ENCODE measurements at places on chromosomes 16 and 17.

GRCh38 chr17:34652021-34652555 lies 72.7 kb downstream of the TMEM132E start:
- no peak for DNase-seq

DNA sequence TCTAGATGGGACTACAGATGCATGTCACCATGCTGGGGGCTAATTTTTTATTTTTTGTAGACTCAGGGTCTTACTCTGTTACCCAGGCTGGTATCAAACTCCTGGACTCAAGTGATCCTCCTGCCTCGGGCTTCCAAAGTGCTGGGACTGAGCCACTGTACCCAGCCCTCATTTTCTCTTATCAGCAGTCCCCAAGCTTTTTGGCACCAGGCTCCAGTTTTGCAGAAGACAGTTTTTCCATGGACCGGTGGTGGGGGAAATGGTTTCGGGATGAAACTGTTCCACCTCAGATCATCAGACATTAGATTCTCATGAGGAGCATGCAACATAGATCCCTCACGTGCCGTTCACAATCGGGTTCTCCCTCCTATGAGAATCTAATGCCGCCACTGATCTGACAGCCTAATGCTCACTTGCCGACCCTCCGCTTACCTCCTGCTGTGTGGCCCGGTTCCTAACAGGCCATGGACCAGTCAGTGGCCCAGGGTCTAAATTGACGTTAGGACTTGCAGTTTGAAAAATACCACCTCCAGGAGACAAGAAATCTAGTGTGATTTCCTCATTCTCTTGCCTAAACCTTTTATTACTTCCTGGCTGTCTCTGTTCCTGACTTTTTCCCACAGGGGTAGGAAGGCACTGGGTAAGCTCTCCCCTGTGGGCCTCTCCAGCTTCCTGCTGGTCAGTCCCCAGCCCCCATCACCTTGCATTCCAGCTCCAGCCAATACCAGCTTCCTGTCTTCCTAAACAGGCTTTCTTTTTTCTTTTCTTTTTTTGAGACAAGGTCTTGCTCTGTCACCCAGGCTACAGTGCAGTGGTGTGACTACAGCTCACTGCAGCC lies 9.3 kb upstream of the CNP start:
- DNase-seq, result no peak

DNA sequence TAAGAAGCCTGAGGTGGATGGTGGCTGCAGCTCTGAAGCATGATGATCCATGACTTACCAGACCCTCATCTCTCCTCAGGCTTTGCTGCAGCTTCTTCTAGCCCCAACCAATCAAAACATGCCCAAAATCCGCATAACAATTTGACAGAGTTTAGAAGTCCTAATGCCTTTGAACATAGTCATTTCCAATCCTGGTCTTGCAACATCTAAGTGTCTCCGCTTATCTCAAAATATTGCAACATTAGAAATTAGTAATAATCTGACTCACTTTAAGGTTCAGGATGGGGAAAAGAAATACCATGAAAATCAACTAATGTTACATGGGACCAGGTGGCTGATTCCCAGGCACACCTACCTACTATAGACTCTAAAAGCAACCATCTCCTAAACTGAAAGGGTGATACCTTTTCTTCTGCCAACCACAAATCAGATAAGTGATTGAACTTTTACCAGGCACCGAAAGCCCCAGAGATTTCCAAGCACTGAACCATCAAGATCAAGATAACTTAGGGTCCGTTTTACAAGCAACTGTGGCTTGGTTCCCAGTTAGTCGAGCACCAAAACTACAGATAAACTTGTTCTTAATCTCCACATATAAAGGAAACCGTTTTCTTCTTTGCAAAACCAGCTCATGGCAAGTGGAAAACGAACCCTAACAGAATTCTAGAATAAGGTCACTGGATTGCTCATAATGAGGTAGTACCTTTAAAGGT lies 14.0 kb downstream of the ERN1 start:
- no peak for DNase-seq

DNA sequence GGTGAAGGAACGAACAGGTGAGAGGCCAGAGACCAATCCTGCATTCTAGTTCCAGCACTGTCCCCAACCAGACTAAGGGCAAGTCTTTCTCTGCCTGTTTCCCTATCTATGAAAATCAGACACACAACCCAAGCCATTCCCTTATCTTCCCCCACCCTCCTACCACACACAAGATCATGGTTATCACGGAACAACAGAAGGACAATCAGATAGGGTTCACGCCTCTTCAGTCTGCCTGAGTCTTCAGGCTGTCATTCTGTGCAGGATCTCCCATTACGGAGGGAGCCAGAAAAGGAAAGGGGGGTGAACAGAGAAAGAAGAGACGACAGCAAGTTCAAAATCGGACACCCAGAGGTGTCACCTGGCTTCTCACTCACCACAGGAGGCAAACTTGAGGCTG lies 11.1 kb downstream of the TLE7 start:
- DNase-seq, result no peak

DNA sequence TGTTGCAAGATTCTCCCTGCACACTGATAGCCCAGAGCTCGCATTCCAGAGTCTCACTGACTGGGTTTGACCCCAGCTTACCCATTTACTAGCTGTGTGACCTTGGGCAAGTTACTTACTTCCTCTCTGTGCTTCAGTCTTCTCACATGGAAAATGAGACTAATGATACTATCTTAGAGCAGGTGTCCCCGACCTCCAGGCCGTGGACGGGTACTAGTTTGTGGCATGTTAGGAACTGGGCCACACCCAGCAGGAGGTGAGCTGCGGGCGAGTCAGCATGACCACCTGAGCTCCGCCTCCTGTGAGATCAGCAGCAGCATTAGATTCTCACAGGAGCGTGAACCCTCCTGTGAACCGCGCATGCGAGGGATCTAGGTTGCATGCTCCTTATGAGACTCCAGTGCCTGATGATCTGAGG lies 15.8 kb downstream of the ANKFY1 start:
- DNase-seq, result no peak

DNA sequence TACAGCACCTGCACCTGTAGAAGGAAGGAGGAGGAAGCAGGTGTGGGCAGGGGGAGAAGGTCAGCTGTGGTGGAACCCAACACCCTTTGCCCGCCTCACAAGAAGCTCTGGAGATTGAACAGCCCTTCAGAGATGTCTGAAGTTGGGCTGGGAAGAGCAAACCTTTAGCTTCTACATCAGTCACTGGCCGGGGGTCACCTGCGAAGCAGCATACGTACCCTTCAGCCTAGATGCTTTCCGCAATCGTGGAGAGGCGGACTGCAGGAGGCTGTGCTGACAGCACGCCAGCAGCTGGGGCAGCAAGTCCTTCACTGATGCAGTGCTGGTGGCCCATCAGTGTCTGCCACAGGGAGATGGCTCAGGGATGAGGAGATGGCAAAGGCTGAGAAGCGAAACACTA lies 5.2 kb upstream of the HS3ST3B1 start:
- DNase-seq, result no peak

DNA sequence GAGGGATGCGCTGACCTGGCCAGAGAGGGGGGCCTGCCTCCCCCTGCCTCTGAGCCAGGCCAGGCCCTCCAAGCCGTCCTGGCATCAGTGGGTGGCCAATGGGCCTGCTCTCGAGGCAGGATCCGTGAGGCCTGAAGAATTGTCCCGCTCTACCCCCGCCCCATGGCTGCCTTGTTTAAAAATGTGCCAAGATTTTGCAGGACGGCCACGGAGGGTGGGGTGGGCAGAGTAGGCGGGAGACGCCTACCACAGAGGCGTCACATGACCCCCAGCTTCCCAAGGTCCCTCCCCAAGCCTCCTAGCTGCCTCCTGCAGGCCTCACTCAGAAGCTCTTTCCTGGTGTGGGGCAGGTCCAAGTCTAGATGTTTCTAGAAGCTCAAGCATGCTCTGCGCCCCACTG lies 69.5 kb downstream of the ENGASE start:
- no peak for DNase-seq

GRCh38 chr17:80163336-80163735 lies 6.5 kb upstream of the CARD14 start:
- DNase-seq, result no peak

DNA sequence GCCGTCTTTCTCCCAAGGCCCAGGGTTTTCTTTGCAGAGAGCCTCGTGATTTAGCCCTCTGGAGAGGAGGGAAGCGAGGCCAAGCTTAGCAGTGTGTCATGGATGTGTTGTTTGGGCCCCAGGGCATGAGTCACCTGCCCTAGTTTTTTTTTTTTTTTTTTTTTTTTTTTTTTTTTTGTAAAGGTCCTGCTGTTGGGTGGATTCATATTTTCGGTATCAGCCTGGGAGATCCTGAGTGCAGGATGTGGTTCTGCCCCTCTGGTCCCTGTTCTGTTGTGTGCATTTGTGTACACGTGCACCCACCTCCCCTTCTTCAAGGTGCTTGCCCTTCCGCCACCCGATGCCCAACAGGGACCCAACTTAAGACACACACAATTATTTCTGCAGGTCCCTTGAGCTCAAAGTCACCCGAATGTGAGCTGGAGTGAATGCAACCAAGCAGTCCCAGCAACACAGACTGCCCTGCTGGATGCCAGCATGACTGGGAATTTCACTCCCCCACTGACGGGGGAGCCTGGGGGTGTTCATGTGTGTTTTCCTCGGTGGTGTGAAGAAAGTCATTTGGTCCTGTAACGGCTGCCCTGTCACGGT lies 265.8 kb upstream of the TNRC6C start:
- no peak for DNase-seq

DNA sequence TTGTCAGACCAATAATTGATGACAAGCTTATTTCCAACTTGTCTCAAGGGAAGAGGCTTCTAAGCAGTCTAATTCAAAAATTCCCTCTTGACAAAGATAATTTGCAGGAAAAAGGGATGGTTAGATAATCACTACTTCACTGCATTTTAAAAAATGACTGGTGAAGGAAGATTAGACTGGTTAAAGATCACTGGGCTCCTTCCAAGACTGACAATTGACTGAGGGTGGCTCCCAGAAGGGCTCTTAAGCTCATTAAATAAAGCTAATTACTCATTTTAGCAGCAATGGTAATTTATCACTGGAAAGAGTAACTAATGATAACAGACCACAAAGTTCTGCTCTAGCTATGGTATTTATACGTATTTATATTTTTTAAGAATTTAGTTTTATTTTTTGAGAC lies 4.4 kb upstream of the HEATR3 start:
- DNase-seq, result no peak

GRCh38 chr17:28738680-28739384 lies 5.0 kb upstream of the TRAF4 start:
- no peak for DNase-seq

DNA sequence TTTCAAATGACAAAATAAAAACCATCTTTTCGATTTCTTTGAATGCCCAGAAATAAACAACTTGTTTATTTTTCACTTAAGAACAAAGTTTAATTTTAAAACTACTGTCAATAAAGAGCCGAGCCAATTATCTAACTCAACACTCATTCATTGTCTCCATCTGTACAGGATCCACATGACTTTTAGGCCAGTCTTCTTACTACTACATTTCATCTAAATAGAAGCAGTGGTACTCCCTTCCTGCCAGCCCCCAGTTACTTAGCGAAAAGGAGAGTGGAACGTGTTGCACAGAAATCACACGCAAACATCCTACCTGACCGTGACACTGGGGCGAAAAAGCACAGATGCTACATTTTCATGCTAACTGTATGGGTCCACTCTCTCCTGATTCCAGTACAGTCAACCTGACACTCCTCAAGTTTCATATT lies 1.2 kb downstream of the GNA13 start:
- no peak for DNase-seq

GRCh38 chr16:58509256-58510096 lies 5.8 kb upstream of the SETD6 start:
- no peak for DNase-seq

DNA sequence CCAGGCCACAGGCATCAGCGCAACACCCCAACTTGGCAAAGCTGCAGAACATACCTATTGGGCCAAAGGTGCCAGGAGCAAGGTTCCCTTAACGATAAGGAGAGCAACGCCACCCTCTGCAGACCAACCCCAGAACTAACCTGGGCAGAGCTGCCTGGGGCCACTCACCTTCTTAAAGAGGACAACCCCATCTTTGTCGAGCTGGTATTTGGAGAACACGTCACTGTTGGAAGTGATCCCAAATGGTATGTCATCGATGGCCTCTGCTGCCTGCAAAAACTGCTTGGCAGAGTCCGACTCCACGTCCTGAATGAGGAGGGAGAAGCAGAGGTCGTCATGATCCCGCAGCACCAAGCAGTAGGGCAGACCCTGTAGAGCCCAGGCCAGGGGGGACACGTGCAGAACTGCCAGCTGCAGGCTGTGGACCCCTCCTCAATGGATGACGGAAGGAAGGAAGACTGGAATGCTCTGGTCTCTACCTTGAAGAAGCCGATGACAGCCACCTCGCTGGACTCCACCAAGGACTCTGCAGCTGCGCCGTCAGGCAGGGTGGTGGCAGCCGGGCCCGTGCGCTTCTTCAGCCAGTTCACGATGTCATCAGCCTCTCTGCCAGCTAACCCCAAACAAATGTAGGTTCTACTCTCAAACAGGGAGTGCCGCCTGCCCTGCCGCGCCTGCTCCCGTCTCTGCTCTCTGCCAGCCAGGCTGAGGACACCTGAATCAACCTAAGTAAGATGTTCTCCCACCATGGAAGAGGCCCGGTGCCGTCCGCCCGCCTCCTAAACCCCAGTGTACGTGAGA lies 5.2 kb downstream of the P4HB start:
- DNase-seq, result no peak

DNA sequence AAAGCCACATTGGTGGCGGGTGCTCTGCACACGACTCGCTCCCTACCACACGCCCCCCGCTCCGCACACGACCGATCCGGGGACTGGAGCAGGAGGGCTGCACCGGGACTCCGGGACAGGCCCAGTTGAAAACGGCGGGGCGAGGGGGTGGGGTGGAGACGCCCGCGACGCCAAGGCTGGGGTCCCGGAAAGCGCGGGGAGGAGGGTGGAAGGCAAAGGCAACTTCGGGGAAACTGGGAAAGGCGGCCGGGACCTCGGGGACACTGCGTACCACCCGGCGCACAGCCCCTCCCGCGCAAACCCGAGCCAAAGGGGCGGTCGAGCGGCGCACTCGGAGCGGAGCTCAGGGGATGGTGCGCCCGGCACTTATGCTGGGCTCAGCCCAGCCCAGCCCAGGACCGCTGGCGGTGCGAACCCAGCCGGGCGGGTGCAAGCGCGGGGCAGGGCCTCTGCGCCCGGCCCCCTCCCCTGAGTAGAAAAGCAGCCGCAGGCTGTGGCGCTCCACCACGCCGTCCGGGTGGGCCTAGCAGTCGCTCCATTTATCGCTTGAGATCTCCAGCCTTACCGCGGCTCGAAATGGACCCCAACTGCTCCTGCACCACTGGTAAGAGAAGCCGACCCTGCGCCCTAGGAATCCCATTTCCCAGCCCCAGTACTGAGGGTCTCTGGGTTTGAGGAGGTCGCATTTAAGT lies at the start of gene MT1M:
TSS of gene MT1M (plus strand) at position 504 of the 692 bp plus-strand sequence. CDS start at position 577, 73 bp downstream.
- no peak for DNase-seq

- DNase-seq, result no peak
Measured at GRCh38 chr17:50020841-50021599, 26.0 kb upstream of the DLX3 start.

- DNase-seq, result peak; percentile 46
Measured at GRCh38 chr17:78383725-78384471, 5.4 kb downstream of the PGS1 start.
